ENCODE measurements at places on chromosomes 13 and 19.

GRCh38 chr19:18086590-18087138 is at the start of gene IL12RB1:
IL12RB1 (minus strand) TSS chr19:18086934; CDS start chr19:18086823, 111 bp downstream.
- peak; percentile 31 for DNase-seq

DNA sequence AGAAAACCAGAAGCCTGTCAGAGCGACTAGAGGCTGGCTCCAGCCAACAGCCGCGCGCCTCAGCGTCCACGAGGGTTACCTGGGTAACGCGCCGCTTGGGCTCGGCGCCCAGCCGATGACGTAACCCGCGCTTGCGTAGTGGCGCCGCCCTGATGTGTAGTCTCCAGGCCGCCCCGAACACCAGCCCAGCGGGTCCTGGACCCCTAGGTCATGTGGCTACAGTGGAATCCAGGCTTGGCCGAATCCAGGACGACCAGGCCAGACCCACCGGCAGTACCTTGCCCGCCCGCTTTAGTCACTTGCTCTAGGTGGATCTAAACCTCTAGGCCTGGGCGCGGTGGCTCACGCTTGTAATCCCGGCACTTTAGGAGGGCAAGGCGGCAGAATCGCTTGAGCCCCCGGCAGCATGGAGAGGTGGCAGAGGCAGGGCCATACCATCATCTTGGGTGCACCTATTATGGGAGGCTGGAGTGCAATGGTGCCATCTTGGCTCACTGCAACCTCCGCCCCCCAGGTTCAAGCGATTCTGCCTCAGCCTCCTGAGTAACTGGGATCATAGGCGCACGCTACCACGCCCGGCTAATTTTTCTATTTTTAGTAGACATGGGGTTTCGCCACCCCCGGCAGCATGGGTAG is 7.2 kb upstream of the ZNF606 start:
- DNase-seq = peak; percentile 42

DNA sequence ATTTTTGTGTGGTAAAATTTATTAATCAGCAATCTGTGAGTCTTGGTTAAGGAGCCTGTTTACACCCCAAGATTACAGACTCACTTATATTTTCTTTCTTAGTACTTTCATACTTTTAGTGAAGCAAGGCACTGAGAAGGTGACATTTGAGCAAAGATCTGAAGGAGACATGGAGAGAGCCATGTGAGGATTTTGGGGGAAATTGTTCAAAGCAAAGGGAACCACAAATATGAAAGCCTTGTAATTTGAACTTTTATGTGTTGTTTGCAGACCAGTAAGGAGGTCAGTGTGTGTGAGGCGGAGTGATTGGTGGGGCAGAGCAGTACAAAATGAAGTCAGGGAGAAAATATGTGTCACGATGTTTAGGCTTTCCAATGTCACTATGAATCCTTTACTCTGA is 140.7 kb upstream of the KLF12 start:
- DNase-seq = no peak

- DNase-seq = no peak
Measured at GRCh38 chr13:101631395-101631794, 178.9 kb downstream of the ITGBL1 start.

- no peak for DNase-seq
Measured at GRCh38 chr19:44585371-44586133, 27.8 kb upstream of the IGSF23 start.
